ENCODE measurements at places on chromosomes 16 and 17.

DNA sequence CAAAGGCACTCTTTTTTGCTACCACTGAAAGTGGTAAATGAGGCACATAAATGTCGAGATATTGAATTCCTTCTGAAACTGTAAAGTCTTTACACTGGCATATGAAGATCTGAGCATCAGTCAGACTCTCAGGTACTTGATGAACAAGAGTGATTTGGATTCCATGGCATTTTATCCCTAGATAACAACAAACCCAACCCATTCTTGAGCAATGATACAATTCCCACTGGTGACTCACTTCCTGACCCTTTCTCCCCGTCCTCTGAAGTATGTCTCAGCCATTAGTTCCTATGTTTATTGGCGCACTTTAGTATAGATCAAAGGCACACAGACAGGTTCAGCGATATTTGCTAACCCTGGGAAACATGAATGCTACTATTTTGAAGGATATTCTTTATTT, 147.0 kb upstream of the RBFOX1 start:
- ATAC-seq: no peak
- no peak overlapping the region for H3K27ac ChIP-seq
- H3K4me3 ChIP-seq: no peak overlapping the region
- no peaks in the 10 kb centered on the region for H3K4me1 ChIP-seq
- H3K27me3 ChIP-seq: no peaks in the 10 kb centered on the region

GRCh38 chr17:80640366-80641084, 95.9 kb downstream of the RPTOR start:
- no peak for ATAC-seq
- H3K27ac ChIP-seq: no peak overlapping the region
- H3K4me1 ChIP-seq: peaks cover 23% of the 10 kb centered on the region
- H3K27me3 ChIP-seq: no peaks in the 10 kb centered on the region

DNA sequence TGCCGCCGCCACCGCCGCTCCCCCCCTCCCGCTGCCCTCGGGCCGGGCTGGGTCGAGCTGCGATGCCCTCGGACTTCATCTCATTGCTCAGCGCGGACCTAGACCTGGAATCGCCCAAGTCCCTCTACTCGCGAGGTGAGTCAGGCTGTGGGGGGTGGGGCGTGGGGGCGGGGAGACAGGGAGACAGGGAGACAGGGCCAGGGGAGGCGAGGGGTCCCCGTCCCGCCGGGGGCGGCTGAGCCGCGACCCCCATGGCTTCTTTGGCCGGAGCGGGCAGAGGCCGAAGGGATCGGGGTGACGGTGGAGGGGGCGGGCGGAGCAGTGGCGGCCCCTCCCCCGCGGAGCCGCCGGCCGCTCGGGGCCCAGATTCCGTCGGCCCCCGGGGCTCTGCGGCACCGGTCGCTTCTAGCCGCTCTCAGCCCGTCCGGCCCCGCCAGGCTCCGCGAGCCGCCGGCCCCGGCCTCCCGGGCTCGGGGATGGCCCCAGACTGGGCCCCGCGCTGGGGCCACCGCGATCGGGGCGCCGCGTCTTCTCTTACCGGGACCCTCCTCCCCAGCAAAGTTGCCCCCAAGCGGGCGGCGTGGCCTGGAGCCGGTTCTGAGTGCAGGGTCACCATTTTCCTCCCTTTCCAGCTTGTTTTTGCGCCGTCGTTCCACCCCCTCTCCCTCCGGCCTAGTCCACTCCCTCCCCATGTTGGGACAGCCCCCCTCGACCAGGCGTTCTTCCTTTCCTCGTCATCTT, 644 bp downstream of the NFAT5 start:
- ATAC-seq: peak; percentile 71
- H3K36me3 ChIP-seq: no peaks in the 10 kb centered on the region
- no peaks in the 10 kb centered on the region for H3K27me3 ChIP-seq
- peaks cover 44% of the 10 kb centered on the region for H3K4me1 ChIP-seq

DNA sequence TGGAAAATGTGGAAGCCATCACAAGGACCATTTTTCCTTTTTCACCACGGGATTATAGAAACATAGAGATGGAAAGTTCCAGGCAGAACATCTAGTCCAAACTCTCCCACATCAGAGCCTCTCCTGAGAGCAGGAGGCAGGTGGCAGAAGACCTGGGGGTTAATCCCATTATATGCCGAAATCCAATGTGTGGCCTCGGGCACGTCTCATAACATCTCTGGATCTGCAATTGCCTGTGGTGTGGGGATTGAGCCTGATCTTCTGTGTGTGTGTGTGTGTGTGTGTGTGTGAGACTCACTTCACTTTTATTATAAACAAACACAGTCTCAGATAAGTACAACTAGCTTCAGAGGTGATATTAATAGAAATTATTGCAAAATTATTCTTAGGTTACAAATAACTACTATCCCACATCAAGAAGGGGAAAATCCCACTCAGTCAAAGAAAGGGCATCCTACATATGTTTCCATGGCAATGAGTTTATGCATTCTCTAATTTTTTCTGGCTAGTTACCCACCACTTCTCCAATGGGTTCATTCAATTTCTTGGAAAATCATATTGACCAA, 199.1 kb downstream of the FOXL1 start:
- H3K4me3 ChIP-seq: no peak overlapping the region
- no peaks in the 10 kb centered on the region for H3K36me3 ChIP-seq
- no peak for ATAC-seq

- no peak for ATAC-seq
- H3K27ac ChIP-seq: no peak overlapping the region
- no peaks in the 10 kb centered on the region for H3K36me3 ChIP-seq
- no peaks in the 10 kb centered on the region for H3K4me1 ChIP-seq
- no peak overlapping the region for H3K4me3 ChIP-seq
- peaks cover 84% of the 10 kb centered on the region for H3K27me3 ChIP-seq
Observed at GRCh38 chr17:36731811-36732210, 130.4 kb downstream of the MRM1 start.

- no peak for ATAC-seq
- no peak overlapping the region for H3K4me3 ChIP-seq
- no peaks in the 10 kb centered on the region for H3K27me3 ChIP-seq
- peaks cover 13% of the 10 kb centered on the region for H3K4me1 ChIP-seq
Observed at GRCh38 chr17:63040816-63041215, 74.8 kb downstream of the TANC2 start.

DNA sequence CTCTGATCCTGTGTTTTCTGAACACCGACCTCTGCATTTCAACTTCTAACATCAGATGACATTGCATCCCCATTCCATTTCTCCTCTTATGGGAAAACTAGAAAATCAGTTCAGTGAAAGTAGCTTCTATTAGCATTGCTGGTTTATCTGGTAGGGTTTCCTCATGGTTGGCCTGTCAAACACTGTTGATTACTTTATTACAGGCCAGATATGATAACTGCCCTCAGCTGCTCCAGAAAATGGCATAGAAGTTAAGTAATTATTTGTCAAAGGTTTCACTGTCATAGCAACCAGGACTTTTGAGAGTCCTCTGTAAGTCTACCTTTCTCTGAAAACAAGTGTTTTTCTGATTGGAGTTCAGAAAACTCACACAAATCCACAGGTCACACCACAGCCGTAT, 3.0 kb downstream of the GFOD2 start:
- H3K27me3 ChIP-seq: no peaks in the 10 kb centered on the region
- H3K27ac ChIP-seq: no peak overlapping the region
- peaks cover 10% of the 10 kb centered on the region for H3K36me3 ChIP-seq
- H3K4me1 ChIP-seq: peaks cover 51% of the 10 kb centered on the region
- no peak overlapping the region for H3K4me3 ChIP-seq

DNA sequence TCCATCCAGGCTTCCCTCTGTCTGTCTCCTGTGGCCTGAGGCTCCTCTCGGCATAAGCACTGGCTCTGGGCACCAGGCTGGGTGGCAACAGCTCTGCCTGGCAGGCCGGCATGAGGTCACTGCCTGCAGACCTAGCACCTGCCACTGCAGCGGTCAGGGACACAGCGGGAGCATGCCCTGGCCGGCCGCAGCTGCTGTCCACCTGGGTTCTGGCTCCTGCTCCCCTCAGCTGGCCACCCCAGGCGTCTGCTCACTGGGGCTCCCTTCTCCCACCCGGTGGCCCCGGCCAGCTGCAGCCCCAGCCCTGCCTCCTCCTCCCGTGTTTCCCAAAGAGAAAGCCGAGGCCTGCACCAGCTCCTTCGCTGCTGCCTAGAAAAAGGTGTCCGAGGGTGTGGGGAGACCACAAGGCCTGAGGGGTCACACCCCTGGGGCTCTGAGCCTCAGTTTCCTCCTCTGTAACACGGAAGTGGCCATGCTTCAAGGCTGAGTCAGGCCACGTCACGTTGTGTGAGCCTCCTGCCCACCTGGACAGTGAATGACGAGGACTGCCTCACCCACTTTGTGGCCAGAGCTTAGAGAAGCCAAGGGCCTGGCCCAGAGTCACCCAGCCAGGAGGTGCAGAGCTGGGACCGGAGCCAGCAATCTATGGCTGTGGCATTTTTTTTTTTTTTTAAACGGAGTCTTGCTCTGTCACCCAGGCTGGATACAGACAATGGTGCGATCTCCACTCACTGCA, 6.7 kb downstream of the NTHL1 start:
- H3K27ac ChIP-seq: no peak overlapping the region
- no peak overlapping the region for H3K4me3 ChIP-seq

GRCh38 chr17:75810216-75810615, 25.6 kb downstream of the UNK start:
- no peak overlapping the region for H3K4me3 ChIP-seq
- peaks cover 23% of the 10 kb centered on the region for H3K36me3 ChIP-seq
- no peaks in the 10 kb centered on the region for H3K27me3 ChIP-seq
- peak overlapping the region; percentile 85 for H3K27ac ChIP-seq

DNA sequence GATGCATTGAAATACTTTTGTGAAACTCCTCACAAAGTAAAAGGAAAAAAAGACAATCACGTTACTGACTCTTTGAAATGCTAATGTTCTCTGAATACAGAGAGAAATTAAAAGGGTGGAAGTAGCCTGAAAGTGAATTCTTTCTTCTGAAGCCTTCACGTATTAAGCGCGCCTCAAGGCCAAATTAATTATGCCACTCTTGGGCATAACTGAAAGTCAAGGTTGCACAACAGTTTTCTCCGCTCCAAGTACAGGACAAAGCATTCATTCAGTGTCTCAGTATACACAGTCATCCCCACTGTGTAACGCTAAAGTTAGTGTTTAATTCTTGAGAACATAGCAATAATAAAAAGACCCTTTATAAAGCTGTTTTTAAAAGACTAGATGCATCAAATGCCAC, 21.5 kb downstream of the PARN start:
- H3K4me1 ChIP-seq: peaks cover 50% of the 10 kb centered on the region
- H3K27ac ChIP-seq: peak overlapping the region; percentile 64

GRCh38 chr16:69762814-69763598, 874 bp downstream of the WWP2 start:
- peak; percentile 84 for ATAC-seq
- H3K4me1 ChIP-seq: peaks cover 38% of the 10 kb centered on the region
- H3K27ac ChIP-seq: peak overlapping the region; percentile 93
- peak overlapping the region; percentile 83 for H3K4me3 ChIP-seq
- H3K27me3 ChIP-seq: peaks cover 8% of the 10 kb centered on the region
- H3K36me3 ChIP-seq: peaks cover 10% of the 10 kb centered on the region

- peaks cover 50% of the 10 kb centered on the region for H3K36me3 ChIP-seq
- ATAC-seq: no peak
- no peaks in the 10 kb centered on the region for H3K27me3 ChIP-seq
- peaks cover 57% of the 10 kb centered on the region for H3K4me1 ChIP-seq
- H3K27ac ChIP-seq: no peak overlapping the region
- H3K4me3 ChIP-seq: no peak overlapping the region
Observed at GRCh38 chr16:22300427-22301071, 3.3 kb downstream of the POLR3E start.

GRCh38 chr17:76889323-76889722, 21.1 kb downstream of the MGAT5B start:
- H3K27ac ChIP-seq: no peak overlapping the region
- H3K36me3 ChIP-seq: no peaks in the 10 kb centered on the region
- H3K4me1 ChIP-seq: no peaks in the 10 kb centered on the region

GRCh38 chr17:40599468-40599763, 34.1 kb upstream of the CCR7 start:
- peak overlapping the region; percentile 53 for H3K4me3 ChIP-seq
- no peaks in the 10 kb centered on the region for H3K27me3 ChIP-seq
- no peaks in the 10 kb centered on the region for H3K36me3 ChIP-seq
- peaks cover 84% of the 10 kb centered on the region for H3K4me1 ChIP-seq
- H3K27ac ChIP-seq: peak overlapping the region; percentile 99
- ATAC-seq: peak; percentile 2

- peaks cover 53% of the 10 kb centered on the region for H3K27me3 ChIP-seq
- H3K4me3 ChIP-seq: no peak overlapping the region
- peaks cover 6% of the 10 kb centered on the region for H3K4me1 ChIP-seq
- no peak for ATAC-seq
- no peaks in the 10 kb centered on the region for H3K36me3 ChIP-seq
Observed at GRCh38 chr16:56303066-56303715, 111.9 kb downstream of the GNAO1 start.

GRCh38 chr17:27554911-27555310, 76.1 kb upstream of the LGALS9 start:
- no peaks in the 10 kb centered on the region for H3K27me3 ChIP-seq
- no peak overlapping the region for H3K4me3 ChIP-seq
- H3K27ac ChIP-seq: peak overlapping the region; percentile 35

DNA sequence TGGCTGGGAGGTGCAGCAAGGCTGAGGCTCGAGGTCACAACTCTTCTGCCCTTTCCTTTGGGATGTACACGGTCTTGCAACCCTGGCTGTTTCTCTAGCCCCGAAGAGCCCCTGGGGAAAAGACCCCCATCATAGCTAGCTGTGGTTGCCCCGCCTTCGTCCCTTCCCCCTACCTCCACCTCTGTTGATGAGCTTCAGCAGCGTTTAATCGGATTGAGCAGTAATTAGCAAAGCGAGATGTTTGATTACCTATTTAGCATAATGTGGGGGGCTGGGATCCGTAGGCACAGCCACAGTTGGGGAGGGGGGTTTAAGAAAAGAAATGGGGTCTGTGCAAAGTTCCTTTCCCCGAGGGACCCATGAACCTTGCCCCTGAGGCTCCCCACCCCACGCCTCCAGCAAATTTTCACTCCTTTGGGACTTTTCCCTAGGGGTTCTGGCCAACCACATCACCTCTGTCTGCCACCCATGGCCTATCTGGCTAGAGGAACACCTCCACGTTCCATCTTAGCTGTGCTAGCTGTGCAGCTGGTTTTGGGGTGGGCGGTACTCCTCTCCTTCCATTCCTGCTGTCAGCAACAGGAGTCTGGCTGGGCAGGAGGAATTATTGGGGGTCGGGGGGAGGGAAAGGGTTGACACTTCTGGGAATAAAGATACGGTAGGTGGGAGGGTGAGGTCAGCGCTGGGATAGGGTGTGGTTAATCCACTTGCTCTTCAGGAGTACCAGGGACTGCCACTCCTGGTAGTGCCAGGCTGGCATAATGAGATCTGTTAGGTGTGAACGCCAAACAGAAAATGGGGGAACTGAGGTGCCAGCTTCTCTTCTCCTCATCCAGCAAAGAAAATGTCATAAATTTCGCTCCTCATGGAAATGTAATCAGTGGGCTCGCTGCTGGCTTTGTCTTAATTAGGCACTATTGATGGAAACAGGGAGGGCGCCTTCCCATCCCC, 1.3 kb upstream of the DNAH2 start:
- no peak overlapping the region for H3K27ac ChIP-seq
- ATAC-seq: no peak
- H3K36me3 ChIP-seq: no peaks in the 10 kb centered on the region
- H3K4me1 ChIP-seq: peaks cover 24% of the 10 kb centered on the region
- H3K4me3 ChIP-seq: no peak overlapping the region
